Stimulated activated CD8-positive, alpha-beta memory T cell treated with anti-CD3 and anti-CD28 coated beads, Interleukin-2, amount 100 ng/mL, for 1 hour (primary cell): ENCODE measurements at places on chromosomes 2 and 18.

DNA sequence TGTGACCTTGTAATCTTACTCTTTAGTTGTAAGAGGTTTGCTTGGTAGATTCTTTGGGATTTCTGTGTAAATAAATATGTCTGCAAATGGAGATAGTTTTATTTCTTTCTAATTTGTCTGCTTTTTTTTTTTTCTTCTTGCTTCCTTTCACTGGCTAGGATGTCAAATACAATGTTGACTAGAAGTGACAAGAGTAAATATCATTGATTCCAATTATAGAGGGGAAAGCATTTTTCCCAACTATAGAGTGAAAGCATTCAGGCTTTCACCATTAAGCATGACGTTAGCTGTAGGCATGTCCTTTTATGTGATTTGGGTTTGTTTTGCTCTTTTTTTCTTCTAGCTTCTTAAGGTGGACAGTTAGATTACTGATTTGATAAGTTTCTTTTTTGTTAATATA lies 191.5 kb downstream of the MCFD2 start:
- DNase-seq: no peak

DNA sequence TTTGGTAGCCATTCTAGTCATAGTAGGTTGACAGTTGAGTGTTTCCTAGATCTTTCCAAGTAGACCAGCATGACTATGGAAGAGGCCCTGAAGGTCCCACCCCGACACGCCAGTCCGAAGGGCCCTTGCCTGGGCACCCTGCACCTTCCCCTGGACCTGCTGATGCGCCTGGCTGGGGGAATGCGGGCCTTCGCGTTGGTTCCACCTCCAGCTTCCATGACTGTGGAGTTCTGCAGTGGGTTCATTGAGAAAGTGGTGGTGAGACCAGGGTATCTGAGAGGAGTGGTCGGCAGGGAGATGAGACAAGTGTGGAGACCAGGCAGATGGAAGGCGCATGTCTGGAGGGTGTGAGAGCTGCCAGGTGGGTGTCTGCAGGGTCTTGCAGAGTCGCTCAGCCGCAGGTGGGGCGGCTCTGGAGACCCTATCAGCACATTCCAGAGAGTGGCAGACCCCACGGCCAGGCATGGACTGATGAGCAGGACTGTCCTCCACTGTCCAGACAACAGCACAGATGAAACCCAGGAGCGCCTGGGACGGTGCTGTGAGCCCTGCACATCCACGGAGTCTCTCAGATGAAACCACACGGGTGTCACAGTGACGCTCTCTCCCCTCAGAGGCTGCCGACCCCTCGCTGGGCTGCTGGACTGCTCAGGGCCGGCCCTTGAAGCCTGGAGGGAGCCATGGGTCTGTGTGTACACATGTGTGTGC lies 182.5 kb upstream of the HDAC4 start:
- DNase-seq: no peak

DNA sequence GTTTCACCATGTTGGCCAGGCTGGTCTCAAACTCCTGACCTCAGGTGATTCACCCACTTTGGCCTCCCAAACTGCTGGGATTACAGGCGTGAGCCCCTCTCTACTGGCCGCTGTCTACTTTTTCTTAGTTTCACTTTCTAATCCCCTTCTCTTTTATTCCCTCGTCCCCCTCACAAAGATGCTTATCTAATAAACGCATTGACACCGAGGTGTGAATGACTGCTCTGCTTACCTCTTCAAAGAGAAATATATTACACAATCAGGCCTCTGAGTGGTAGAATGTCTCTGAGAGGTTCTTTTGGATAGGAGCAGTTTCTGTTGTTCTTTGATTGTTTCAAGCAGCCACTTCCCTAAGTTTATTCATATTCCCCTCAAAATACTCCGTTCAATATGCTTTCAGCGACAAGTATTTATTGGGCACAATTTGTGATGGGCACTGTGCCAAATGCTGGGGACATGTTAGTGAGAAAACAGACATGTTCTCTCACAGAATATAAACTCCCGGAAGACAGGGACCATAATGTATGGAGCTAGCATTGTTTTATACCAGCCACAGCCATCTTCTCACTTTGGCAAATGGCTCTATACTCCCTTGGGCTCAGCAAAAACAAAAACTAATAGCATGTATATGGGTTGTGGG lies 34.7 kb upstream of the RAPH1 start:
- DNase-seq: no peak

DNA sequence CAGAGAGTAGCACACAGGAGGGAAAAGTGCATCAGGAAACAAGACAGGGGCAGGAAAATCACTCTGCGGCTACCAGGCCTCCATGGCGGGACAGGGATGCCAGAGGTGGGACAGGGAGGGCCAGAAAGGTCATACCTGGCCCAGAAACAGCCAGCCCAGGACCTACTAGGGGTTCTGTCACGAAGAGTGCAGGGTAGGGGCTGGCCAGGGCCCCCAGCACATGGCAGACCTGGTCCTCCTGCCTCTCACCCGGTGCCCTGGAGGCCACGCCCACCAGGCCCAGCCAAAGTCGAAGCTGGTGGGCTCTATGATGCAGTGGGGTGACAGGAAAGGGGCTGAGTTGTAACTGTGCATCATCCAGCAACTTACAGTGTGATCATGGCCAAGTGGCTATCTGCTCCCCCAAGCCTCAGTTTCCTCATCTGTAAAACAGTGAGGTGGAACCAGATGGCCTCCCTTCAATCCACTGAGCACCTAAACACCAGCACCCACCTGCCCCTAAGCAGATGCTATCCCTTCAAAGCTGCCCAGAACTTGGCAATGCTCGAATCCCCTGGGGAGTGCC lies 10.6 kb downstream of the CYP26B1 start:
- no peak for DNase-seq

- no peak for DNase-seq
Measured at GRCh38 chr18:4125224-4125623, 329.9 kb downstream of the DLGAP1 start.

DNA sequence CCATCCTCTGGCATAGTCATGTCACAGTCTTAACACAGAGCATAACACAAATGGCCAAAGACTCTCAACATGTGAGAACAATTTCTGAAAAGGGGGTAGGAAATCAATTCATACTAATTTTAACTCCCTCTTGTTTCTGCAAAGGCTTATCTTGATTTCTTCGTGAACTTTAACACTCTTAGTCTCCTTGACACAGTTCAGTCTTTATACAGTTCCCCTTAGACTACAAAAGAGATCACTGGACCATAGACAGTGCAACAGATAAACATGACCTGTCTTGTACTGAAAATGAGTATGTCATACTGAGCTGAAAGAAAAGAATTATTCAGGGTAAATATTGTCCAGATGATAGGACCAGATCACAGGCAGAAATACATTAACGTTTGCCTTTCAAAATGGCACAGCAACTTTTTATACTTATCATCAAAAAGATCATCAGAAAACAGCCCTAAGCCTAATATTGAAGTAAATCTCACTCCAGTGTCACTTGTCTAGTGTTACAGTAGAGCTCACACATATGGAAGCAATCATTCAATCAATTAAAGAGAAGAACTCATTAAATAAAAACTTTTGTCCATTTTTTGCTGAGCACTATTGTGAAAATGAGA lies 56.4 kb upstream of the VRK2 start:
- DNase-seq: no peak

- DNase-seq: no peak
Measured at GRCh38 chr2:172560721-172561120, 4.8 kb downstream of the PDK1 start.

DNA sequence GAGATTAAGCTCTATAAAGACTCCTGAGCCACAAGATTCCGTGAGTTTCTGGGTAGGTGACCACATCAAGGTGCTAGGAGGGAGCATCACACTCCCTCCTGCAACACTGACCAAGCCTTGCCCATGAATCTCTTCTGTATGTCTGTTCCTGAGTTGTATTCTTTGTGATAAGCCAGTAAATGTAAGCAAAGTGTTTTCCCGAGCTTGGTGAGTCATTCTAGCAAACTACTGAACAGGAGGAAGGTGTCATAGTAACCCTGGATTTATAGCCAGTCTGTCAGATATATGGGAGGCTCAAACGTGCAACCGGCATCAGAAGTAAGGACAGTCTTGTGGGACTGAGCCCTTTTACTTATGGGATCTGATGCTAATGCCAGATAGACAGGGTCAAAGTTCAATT lies 346.1 kb upstream of the KYNU start:
- no peak for DNase-seq

DNA sequence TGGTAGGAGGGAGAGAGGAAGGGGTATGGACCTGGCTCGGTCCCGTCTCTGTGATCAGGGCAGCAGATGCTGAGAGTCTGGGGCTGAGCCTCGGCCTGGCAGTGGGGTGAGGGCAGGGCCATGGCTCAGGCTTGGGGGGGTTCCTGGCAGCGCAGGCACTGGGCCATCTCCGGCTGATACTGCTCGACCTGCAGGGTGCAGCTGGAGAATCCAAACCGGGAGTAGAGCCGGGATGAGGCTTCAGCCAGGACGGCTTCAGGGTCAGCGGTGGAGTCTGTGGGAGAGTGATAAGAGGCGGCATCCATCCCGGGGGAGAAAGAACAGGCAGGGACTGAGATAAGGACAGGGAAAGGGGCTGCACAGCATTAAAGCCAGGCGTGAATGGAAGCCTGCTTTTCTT lies 7.7 kb downstream of the SLC30A3 start:
- DNase-seq: no peak

GRCh38 chr2:96493072-96493471 lies 12.1 kb downstream of the NEURL3 start:
- no peak for DNase-seq

- no peak for DNase-seq
Measured at GRCh38 chr2:168521053-168521741, 65.1 kb downstream of the CERS6 start.

- DNase-seq: no peak
Measured at GRCh38 chr2:107801498-107801897, 25.2 kb upstream of the RGPD4 start.

DNA sequence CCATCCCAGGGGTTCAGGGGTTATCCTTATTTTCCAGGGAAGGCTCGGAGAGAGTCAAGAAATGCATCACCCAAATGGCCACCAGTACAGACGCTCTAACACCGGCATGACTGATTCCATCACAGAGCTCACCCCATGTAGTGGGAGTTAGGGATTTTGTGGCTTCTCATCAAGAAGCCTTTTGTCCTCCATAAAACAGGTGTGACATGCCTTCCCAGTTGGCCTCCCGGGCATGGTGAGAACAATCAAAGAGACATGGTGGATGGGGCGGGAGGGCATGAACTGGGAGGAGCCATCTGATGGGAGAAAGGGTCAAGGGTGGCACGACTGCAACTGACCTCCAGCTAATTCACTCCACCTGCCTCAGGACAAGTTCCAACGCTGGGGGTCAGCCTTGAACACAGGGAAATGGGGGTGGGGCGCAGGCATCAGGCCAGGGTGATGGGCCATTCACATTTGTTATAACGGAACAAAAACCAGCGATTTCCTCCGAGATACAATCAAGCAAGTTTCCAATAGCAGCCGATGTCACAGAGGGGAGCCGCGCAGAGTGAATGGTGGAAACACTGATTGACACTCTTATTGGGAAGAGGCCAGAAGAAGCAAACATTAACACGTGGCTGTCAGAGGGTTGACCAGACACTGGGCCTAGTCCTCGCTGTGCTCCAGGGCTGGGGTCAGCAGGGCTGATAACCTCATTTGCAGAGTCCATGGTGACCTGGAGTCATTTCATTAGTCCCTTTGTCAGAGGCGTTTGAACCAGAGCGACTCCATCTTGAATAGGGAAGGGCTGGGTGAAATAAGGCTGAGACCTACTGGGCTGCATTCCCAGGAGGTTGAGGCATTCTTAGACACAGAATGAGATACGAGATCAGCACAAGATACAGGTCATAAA lies 80.5 kb upstream of the HPCAL1 start:
- no peak for DNase-seq

DNA sequence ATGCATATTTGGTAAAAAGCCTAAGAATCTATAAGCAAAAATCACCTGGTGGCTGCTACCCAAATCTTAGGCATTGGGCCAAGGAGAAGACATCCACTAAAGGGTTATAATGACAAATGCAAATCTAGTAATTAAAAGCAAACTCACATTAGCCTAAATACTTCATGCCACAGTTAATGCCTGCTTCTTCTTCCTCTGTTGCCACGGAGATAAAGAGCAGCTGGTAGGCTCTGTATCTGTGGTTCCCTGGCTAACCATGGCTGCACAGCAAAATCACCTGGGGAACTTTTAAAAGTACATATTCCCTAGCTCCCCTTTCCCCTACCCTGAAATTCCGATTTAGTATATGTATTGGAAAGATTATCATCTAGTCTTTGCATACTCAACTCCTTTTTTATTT lies 114.3 kb downstream of the LNPK start:
- DNase-seq: no peak

DNA sequence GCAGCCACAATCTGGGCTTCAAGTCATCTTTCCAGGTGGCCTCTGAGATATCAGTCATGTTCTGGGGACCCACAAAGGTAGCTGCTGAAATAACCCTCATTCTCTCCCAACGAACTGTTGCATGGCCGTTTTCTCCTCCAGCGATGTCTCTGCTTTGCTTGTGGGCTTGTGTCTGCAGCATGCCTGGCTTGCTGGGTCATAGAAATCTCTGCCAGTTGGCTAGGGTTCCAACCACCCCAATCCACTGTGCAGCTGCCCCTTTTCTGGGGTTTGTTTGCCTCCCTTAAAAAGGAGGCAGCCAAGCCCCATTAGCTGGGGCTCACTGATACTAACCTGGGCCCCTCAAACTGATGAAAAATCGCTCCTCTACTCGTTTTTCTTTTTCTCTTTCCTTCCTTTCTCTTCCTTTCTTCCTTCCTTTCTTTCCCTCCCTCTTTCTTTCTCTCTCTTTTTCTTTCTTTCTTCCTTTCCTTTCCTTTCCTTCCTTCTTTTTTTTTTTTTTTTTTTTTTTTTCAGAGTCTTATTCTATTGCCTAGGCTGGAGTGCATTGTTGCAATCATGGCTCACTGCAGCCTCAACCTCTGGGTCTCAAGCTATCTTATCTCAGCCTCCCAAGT lies 680.0 kb downstream of the EPHA4 start:
- no peak for DNase-seq

DNA sequence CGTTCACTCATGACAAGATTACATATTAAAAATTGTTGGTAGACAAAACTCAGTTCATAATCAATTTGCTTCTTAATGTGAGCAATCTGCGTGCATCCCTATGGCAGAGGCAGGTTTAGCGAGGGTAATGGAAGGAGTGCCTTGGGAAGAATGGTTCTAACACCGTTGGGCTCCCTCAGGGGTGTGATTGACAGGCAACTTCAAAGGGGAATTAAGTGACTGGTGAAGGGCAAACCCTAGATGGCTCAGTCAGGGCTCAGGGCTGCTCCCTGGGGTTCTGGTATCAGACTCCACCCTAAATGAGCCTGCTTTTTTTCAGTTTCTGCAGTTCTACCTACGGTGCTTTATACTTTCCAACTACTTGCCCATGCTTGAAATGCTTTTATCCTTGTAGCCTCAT lies 419.5 kb upstream of the CELF4 start:
- DNase-seq: no peak

GRCh38 chr2:101361121-101361520 lies 26.2 kb downstream of the CREG2 start:
- no peak for DNase-seq
